H1 (cell line): ENCODE measurements at places on chromosomes 7 and 10.

DNA sequence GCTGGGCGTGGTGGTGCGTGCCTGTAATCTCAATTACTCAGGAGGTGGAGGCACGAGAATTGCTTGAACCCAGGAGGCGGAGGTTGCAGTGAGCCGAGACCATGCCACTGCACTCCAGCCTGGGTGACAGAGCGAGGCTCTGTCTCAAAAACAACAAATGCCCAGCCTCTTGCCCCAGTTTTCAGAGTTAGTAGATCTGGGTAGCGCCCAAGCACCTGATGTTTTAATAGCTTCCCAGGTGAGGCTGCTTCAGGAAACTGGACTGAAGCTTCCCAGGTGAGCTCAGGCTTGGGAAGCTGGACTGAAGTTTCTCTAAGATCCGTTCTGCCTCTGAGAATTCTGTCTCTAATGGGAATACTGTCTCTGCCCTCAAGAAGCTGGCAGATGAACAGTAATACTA lies 12.2 kb downstream of the RPS24 start:
- no peak for DNase-seq

DNA sequence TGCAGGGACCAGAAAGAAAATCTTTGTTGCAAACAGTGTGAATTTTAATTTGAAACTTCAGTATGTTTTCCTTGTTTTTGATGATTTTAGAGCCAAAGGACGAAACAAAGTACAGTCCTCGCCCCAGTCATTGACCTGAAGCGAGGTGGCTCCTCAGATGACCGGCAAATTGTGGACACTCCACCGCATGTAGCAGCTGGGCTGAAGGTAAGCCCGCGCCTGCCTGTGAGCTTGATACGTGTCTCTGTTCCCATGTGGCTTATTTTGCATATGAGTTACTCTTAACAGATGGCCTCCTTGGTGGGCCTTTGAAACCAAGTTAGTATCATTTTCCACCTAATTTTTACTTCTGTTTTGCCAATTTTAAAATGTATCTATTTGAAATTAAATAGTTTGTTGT lies 12.3 kb downstream of the RBM17 start:
- no peak for DNase-seq

DNA sequence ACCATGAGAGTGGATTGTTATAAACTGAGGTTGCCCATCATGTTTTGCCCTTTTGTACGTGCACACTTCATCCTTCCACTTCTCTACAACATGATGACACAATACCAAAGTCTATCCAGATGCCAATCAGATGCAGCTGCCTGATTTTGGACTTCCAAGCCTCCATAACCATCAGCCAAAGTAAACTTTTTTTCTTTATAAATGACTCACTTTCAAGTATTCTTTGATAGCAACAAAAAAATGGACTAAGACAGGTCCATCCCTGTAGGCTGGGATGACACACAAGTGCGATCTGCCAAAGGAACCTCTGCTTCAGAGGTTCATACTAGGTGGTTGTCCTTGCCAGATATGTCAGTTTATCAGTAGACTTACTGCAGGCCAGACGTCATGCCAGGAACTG lies 320.2 kb upstream of the FZD1 start:
- DNase-seq = no peak

GRCh38 chr7:54637712-54638396 lies 95.7 kb downstream of the VSTM2A start:
- DNase-seq = peak; percentile 43

GRCh38 chr7:126401918-126402317 lies 850.8 kb downstream of the GRM8 start:
- DNase-seq = no peak

GRCh38 chr10:103626178-103626577 lies 132.7 kb downstream of the NEURL1 start:
- no peak for DNase-seq

DNA sequence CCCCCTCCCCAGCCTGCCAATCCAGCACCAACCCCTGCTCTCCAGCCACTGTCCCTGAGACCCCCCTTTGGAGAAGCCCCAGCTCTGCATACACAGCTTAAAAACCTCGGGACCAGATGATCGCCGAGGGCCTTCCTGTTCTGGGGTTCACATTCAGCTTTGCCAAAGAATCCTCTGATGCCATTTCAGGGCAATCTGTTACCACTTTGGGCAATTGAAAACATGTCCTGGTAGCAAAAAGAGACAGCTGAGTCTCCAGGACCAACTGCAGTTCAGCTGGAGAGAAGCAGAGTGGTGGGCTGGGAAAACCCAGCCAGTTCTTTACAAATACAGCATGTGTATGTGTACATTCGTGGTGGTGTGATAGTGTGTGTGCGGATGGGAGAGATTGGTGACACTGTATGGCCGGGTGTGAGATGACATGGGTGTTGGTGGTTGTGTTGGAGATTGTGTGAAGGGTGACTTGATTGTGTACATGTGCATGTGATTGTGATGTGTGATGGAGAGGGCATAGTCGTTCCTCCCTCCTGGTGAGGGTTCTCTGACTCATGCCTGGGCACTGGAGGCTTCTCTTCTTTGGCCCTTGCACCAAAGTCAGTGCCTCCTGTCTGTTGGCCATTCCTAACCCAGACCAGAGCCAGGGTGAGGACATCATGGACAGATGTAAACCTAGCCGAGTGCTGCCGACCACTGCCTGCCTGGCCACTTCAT lies 48.5 kb upstream of the AQP1 start:
- DNase-seq = no peak

DNA sequence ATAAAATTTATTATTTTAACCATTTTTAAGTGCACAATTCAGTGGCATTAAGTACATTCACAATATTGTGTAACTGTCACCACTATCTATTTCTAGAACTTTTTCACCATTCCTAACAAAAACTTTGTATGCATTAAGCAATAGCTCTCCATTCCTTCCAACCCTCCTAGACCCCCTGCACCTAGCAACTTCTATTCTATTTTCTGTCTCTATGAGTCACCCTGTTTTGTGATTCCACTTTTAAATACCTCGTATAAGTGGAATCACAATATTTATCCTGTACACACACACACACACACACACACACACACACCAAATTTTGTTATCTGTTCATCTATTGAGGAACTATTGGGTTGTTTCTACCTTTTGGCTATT lies 89.2 kb downstream of the ARID5B start:
- no peak for DNase-seq

DNA sequence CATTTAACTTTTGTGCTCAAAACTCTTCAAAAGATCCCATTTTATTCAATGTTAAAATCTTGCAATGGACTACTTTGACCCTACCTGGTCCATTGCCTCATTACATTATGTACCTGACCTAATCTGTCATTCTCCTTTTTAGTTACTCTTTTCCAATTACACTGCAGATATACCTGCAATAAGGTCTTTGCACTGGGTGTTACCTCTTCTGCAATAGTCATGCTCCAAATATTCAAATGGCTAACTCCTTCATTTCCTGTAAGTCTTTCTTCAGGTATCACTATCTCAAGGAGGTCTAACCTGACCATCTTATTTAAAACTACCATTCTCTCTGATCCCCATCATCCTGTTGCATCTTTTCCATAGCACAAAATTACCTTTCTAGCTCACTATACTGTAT lies 22.3 kb downstream of the SLC13A1 start:
- DNase-seq = no peak

DNA sequence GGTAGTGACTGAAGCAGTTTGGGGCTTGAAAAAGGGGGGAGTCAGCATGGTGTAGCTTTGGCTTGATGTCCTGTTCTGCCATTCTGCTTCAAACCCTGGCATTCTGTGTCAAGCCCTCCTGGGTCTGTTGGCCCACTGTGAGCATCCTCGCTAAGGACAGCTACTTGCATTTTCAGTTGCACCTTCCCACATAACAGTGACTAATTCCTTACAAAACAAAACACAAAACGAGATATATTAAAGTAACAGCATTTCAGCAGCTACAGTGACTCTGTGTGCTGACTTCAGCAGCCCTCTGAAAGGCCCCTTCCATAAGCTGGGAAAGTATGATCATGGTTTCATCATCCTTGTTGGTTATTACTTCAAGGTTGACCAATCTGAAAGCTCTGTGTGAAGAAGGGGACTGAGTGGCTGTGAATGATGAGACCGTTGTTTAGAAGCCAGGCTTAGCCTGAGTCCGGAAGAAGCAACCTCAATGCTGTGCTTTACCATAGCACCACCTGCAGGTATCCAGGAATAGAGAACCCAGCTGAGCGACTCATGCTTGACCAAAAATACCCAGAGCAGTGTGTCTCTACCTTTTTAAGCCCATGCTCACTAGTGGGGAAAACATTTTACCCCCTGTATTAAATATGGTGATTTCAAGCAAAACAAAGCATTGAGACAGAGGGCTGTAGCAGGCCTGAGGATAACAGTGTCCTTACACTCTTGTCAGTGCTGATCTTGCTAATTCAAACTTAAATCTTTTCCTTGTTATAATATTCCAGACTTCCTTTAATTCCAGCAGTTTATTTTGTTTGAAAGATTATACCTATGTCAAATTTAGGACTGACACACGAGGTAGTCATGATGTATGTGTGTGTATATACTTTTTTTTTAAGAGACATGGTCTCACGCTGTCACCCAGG lies 42.6 kb upstream of the CC2D2B start:
- DNase-seq = no peak

DNA sequence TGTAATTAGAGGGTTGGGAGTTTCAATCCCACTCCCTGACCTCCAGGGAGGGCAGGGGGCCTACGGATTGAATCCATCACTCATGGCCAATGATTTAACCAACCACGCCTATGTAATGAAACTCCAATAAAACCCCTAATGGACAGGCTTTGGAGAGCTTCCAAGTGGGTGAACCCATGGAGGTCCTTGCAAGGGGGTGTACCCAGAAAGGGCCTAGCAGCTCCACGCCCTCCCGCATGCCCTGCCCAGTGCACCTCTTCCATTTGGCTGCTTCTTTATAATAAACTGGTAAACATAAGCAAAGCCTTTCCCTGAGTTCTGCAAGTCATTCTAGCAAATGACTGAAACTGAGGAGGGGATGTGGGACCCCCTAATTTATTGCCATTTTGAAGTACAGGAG lies 280.1 kb downstream of the FRMD4A start:
- no peak for DNase-seq

DNA sequence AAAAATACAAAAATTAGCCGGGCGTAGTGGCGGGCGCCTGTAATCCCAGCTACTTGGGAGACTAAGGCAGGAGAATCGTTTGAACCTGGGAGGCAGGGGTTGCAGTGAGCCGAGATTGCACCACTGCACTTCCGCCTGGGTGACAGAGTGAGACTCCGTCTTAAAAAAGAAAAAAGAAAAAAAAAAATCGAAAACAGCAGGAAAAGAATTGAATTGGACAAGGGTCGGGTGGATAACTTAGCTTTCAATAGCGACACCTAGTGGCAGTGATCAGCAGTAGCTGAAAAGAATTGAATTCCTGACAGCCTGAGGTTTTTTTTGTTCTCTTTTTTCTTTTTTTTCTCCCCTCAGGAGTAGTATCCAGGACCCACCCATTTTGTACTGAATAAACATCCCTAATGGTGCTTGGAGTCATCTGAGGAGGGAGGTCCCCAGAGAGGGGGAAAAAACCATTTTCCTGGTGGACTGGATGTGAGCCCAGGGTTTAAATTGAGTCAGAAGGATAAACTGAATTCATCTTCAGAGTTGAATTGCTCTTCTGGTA lies 55.1 kb downstream of the CYCS start:
- DNase-seq = peak; percentile 53

GRCh38 chr10:126290232-126290631 lies 98.0 kb downstream of the ADAM12 start:
- DNase-seq = no peak

DNA sequence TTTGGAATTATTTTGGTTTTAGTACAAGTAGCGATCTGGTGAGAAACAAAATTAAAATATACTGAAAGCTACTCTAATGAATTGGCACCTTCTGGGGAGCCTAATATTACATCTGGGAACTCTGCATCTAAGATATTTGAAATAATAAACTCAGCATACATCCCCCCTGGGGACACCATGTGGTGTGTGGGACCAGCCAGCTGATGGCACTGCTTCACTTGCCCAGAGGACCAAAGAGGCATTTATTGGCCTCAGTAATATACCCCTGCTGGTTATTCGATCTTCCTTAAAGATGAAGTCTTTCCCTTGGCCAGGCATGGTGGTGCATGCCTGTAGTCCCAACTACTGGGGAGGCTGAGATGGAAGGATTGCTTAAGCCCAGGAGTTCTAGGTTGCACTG lies 195.1 kb upstream of the AUTS2 start:
- DNase-seq = no peak

GRCh38 chr7:148060724-148061123 lies 529.8 kb upstream of the C7orf33 start:
- DNase-seq = no peak

DNA sequence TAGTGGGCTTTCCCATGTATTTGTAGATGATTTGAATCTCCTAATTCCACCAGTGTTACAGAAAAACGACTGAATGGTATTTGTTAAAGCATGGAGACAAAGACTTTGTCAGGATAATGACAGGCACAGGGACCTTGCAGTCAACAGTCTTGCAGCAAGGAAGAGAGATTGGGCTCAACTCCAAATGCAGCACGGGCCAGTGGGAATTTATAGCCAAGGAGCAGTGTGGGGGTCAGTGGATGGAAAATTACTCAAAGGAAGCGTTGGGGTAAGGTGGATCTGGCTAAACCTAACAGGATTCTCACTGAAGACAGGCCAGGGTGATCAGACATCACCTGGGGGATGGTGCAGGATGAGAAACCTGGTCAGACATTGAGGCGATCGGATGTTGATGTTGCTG lies 24.3 kb downstream of the CPVL start:
- DNase-seq = no peak

DNA sequence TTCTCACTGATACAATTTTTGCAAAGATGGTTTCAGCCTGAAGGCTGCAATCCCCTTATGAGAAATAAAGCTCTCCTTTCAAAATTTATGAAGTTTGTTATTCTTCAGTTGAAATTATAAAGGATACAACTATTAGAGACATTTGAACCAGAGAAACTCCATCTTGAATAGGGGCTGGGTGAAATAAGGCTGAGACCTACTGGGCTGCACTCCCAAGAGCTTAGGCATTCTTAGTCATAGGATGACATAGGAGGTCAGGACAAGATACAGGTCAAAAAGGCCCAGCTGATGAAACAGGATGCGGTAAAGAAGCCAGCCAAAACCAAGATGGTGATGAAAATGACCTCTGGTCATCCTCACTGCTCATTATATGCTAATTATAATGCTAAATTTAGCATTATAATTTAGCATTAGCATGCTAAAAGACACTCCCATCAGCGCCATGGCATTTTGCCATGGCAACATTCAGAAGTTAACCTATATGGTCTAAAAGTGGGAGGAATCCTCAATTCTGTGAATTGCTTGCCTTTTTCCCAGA lies 22.4 kb upstream of the IFIT1B start:
- no peak for DNase-seq

GRCh38 chr10:101693651-101693977 lies 1.4 kb downstream of the FBXW4 start:
- DNase-seq = no peak

DNA sequence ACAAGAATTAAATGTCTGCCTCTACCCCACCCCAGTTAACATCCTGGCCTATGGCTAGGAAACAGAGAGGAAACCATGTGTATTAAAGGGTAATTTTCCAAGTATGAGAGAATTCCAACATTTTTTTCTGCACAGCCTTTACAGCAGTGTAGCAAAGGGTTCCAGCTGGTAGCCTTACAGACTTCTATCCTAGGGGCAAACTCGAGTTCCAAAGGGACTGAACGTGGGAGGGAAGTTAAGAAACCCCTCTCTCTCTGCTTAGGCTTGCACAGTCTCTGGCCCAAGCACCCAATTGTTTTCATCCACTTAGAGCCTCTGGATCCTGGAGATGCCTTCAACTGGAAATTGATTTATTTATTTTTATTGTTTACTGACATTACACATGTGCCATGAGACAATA lies 60.3 kb downstream of the SLC16A12 start:
- no peak for DNase-seq

GRCh38 chr10:77105761-77106221 lies 531.8 kb downstream of the KCNMA1 start:
- DNase-seq = no peak

- no peak for DNase-seq
These were observed 1203.2 kb downstream of the SORCS3 start for GRCh38 chr10:105844241-105844640.
